Calu3 (cell line): ENCODE measurements at places on chromosomes 1 and 21.

GRCh38 chr1:11990303-11991032 lies 10.2 kb downstream of the MFN2 start:
- DNase-seq: peak; percentile 71

DNA sequence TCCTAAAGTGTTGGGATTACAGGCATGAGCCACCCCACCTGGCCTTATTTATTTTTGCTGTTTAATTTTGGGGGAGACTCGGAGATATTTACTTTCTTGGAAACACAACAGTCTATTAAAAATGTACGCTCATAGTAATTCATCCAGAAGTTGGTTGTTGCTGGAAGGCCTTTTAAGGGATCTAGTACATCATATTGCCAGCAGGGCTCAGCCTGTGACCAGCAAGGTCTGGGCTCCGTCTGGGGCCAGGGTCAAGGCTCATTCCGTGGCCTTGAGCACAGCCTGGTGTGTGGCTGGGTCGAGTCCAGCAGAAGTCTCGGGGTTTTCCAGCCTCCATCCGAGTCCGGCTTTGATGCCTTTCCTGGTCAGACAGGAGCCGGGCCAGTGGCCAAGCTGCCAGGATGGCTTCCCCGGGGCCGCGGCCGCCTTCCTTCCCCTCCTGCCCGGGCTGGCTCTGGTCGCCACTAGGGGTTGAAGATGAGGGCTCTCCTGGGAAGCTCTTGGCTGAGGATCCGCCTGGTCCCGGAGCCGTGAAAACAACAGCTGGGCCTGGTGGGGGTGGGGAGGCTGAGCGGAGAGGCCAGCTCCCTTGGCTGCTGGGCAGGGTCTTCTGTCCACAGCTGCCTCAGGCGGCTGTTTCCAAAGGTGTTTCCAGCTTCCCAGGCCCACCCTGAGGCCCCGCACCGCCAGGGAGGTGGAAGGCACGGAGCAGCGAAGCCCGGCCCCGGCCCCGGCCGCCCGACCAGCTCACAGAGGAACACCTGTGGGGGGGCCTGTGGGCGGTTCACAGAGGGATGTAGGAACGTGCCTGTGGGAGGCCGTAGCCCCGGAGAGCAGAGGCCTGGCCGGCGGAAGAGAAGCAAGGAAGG lies 5.1 kb upstream of the VWA1 start:
- DNase-seq: peak; percentile 40

GRCh38 chr21:38996355-38996754 lies 186.9 kb downstream of the PSMG1 start:
- DNase-seq: no peak

GRCh38 chr1:5768014-5768413 lies 224.2 kb downstream of the NPHP4 start:
- no peak for DNase-seq

DNA sequence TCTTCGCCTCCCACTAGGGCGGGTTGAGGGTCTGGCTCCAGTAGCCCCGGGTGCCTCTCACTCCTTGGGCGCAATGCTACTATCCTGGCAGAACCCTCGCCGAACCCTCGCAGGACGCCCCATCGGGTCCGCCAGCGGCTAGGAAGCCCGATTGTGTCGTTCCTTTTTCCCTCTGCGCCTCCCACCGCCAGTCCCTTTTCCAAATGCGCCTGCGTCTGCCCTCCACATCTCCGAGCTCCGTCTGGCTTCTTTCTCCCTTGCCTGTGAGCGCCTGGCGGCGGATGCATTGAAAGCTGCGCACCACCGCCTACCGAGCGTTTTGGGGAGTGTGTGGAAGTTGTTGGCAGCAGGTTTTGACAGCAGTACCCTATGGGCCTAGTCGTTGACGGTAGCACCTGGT lies 1.0 kb upstream of the DIRAS3 start:
- DNase-seq: no peak

DNA sequence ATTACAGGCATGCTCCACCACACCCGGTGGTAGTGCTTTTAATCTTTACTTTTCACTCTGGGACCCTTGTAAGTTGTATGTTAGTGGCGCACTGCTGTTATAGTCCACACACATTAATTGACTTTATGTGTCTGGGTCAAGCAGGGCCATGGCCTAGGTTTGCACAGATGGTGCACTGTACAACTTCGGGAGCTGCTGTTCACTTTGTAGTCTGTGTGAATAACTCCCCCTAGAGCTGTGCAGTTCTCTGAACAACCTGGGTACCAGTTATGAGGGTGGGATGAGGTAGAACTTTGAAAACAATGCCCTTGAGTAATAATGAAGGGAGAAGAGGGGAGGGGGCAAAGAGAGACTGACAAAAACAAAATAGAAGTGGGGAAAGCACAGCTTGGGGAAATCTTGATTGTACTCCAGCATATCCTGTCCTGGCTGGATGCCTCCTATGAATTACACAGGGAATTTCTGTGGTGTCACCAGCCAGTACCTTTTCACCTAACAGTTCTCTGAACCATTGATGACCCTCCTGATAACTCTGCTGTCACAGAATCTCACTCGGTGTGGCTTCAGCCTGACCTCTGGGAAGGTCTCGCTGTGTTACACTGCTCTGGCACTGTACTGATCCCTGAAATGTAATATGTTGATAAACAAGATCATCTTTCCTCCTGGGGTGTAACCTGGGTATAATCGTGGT lies 2.2 kb downstream of the PTGFRN start:
- DNase-seq: no peak

- DNase-seq: no peak
Observed at GRCh38 chr21:28489821-28490350, 502.8 kb downstream of the LTN1 start.

GRCh38 chr21:36155603-36156338 lies 853 bp upstream of the DOP1B start:
- peak; percentile 54 for DNase-seq

DNA sequence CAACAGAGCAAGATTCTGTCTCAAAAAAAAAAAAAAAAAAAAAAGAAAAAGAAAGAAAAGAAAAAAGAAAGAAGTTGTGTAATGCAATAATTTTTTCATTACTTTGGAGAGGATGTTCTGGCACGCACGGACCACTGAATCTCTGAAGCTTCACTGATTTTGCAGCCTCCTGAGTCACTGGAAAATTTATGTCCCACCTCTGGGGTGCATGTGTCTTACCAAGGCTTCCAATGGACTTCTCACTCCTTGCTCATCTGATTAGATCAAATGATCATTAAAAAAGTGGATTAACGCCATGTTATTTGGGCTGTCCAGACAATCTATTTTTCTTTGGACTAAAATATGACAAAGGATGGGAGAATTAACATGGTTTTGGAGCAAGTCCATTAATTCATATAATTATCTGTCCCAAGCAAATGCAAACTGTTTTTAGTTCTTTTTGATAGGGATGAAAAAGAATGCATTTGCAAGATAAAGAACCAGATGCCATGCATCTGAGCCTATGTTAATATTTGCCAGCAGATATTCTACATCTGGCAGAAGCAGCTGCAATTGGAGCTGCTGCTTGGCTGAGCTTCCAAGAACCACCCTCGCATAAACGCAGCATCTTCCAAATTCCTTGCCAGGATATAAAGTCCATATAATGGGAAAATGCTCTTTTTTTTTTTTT lies 10.1 kb upstream of the MAP1LC3C start:
- DNase-seq: no peak

GRCh38 chr1:61053712-61054600 lies 28.4 kb upstream of the NFIA start:
- DNase-seq: no peak

DNA sequence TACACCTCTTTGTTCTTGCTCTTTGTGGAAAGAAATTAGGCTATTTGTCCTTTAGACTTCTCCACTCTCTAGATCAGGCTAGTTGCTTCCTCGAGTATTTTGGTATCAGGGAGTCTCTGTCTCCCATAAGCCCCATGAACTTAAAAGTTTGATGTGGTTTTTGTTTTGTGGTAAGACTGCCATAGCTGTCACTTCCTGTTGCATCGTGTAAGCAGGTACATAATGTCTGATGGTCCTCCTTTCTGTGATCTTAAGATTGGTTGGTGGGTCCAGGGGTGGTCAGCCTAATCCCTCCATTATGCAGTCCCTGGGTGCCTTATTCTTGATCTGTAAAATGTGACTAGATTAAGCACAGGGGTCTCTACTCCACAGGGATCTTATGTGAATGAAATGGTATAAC lies 23.1 kb downstream of the CD53 start:
- no peak for DNase-seq

DNA sequence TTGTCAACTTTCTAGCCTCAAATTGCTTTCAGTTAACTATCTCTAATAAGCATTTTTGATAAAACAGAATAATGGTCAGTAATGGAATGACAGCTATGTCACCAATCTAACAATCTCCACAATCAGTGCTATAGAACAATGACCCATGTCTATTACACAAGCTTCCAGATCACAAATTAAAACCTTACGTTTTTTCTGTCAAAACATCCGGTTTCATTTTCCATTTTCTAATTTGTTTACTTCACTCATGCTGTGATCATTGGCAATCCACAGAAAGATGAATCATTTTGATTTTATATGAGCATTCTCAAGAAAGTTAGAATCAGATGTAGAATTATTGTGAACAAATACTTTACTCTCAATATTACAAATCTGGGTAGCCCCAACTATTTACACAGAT lies 80.3 kb downstream of the KCNT2 start:
- DNase-seq: no peak

DNA sequence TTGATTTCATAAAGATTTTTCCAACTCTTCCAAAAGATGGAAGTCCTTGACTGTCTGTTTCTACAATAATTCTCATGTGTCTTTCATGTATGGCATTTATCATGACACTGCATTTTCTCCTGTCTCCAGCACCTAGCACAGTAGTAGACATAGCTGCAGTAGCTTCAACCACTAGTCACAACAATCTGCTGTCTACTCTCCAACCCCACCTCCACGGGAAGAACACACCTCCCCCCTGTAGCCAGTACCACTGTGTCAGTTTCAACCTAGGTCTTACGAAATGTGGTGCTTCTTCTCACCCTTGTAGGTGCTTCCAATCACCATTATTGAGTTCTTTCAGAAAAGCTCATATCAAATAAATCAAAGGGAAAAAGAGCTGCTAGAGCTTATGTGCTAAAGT lies 425.1 kb upstream of the ADAMTS5 start:
- DNase-seq: no peak

DNA sequence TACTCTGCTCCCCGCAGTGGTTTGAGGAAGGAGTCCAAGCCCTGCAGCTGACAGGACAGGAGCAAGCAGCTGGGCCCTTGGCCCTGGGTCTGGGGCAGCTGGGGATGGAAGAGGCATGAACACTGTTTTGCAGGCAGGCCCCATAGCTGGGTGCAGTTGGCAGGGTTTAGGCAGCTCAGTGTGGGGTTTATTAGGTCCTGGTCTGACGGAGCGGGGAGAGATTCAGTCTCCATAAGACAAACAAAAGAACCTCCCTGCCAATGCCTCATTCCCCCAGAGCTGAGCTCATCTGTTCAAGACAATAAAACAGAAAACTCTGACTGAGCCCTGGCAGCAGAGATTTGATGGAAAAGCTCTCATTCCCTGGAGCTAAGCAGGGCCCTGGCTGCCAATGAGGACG lies 37.3 kb downstream of the OLFML2B start:
- DNase-seq: no peak

- DNase-seq: no peak
Observed at GRCh38 chr1:80244372-80244771, 1237.8 kb upstream of the ADGRL4 start.

DNA sequence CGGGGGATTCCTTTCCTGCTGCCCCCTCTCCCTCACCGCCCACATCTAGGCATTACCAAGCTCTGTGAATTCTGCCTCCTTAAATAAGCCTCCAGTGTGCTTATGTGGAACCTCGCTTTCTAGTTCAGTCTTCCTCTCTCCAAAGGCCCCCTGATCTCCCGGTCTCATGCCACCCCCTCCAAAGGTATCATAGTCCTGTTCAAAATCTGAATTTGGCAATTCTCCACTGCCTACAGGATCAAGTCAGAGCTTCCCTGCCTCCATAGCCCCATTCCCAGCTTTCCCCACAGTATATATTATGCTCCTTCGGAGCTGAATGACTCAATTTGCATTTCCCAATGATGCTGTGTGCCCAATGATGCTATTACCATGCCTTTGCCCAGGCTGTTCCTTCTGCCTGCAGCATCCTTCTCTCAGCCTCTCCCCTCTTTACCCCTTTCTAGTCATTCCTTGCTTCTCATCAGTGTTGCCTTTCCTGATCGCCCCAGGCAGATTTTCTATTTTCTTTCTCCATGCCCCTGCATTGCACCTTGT lies 1.7 kb downstream of the AZIN2 start:
- DNase-seq: no peak

DNA sequence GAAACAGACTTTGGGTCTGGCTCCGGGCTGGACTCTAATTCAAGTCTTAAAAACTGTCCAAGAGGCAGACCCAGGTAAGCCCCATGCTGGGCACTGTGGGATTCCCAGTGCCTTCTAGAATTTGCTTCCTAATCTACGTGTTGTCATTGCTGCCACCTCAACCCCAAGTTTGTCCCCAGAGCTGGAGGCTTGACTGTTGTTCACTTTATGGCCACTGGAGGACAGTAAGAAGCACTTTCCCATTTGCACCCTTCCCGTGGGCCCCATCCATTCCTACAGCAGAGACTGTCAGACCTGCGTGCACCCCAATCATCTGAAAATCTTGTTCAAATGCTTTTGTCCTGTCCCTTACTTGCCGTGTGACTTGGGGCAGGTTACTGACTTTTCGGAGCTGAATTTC lies 29.4 kb upstream of the VASH2 start:
- DNase-seq: no peak

- peak; percentile 13 for DNase-seq
Observed at GRCh38 chr1:230205719-230206198, 138.7 kb downstream of the GALNT2 start.

DNA sequence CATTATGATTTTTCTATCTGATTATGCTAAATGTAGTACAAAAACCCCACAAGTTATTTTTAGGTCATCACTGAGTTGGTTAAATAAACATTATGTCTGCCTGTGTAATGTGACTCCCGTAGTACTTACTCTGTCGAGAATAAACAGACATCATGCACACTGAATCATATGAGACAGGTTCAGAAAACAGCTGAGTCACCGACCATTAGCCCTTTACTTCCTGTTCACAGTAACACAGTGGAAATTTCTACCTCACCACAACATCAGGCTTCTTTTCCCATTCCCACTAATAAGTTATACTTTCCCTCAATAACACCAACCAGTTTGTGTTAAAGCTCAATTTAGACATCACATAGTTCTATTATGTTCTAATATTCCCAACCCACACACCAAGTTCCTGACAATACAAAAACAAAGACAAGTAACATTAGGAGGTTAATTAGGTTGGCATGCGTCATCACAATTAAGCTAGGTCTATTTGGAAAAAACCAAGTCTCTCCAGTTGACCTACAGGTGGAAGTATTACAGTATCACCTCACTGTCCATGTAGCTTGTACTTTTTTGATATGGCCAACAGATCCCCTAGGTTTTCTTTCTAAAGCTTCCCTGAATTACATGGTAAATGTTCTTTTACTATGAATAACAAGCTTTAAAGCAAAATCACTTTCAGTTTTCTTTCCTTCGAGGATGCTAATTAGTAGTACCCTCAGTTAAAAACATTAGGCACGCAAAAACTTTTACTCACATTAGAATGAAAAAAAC lies 154.2 kb downstream of the EIF4G3 start:
- DNase-seq: peak; percentile 51

DNA sequence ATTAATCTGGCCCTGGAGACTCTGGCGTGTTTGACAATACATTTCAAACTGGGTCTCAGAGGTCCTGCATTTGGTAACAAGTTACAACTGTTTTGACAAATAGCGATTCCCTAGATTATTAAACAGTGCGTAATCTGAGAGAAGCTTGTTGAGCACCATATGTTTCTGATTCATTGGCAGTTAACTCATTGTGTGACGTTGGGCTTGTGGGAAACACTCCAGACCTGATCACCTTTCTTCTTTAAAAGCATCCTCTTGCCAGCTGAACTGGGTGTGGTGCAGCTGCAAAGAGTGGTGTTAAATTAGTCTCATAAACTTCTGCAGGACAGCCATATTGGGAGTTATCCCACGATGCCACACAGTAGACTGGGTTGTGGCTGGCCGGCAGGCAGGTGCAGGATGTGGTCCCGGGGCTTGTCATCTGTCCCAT lies 82.7 kb downstream of the CDC7 start:
- no peak for DNase-seq
